Fibroblast of skin of right biceps (primary cell): ENCODE measurements at places on chromosomes 6 and 20.

DNA sequence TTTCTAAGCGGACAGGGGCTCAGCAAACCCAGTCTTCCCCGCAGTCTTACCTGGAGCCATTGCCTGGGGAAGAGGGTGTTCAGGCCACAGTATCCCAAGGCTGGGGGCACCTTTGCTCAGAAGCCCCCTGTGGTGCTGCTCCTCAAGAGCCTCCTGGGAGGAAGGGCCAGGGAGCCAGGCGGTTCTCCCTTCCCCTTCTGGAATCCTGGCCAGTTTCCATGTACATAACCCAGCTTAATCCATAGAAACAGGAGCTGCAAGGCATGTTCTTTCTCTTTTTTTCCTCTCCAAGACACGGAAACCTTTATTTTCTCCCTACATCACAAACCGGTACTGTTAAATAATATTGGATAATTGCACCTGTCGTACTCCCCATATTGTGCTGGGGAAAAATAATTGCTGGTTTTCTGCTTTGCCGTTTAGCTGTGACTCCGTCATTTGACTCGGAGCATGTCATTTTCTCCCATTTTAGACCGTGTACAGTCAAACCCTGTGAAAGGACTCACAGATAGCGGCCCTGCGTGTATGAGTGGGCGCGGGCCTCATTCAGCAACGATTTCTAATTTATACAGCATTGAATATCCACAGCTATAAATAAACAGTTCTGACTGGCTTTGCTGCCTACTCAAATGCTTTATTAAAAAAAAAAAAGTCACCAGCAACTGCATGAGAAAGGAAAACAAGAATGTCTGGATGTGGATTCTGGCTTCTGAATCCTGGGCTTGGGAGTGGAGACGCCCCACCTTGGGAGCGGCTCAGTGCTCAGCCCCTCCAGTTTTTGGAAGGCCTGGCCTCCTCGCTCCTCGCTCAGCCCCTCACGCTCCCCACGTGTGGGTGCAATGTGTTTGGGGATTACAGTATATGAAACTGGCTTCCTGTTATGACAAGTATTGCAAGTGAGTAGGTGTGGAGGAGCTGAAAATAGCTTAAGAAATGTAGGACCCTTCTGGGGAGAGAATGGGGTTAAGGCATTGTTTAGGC lies 67.3 kb downstream of the ADTRP start:
- peak; percentile 55 for DNase-seq

- no peak for DNase-seq
Measured at GRCh38 chr6:1111361-1111760, 200.5 kb upstream of the FOXQ1 start.

- no peak for DNase-seq
Measured at GRCh38 chr20:38357653-38358207, 11.4 kb downstream of the LBP start.

GRCh38 chr6:46486181-46486580 lies 5.1 kb downstream of the RCAN2 start:
- no peak for DNase-seq

DNA sequence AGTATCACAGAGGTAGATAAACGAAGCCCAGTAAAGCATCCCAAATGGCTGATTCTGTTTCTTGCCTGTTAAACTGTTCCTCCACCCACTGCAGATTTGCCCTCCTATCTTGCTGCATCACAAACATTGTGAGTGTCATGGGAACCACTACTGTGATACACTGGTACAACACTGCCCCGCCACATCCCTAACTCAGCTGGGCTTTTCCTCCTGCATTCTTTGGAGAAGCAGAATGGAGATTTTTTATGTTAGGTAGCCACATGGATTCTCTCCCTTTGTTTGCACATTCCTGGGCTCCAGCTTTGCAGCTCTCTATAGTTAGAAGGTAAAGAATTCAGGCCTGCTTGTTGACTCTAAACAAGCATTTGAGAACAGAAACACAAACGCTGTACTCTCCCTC lies 234.1 kb downstream of the TMEM242 start:
- peak; percentile 72 for DNase-seq

- no peak for DNase-seq
Measured at GRCh38 chr20:37397954-37398749, 52.2 kb downstream of the SRC start.

DNA sequence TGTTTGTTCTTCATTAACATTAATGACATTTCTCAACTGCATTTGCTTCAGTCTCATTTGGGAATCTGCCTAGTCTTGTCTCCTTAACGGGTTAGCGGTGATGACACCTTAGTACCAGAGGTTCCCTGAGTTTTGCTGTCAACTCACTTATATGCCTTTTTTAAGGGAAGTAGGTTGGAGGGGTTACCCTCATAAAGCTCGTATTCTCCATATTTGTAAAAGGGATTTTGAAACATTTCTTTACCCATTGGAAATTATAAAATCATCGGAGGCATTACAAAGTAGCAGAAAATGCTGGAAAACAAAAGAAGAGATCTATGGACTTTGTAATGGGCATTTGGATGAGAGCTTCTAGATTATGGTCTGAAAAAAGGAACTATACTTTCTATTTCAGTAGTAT lies 88.7 kb upstream of the PRDM1 start:
- no peak for DNase-seq

GRCh38 chr6:80454661-80455365 lies 348.3 kb downstream of the BCKDHB start:
- DNase-seq: peak; percentile 96

GRCh38 chr6:116102873-116103272 lies 2.2 kb downstream of the NT5DC1 start:
- no peak for DNase-seq

DNA sequence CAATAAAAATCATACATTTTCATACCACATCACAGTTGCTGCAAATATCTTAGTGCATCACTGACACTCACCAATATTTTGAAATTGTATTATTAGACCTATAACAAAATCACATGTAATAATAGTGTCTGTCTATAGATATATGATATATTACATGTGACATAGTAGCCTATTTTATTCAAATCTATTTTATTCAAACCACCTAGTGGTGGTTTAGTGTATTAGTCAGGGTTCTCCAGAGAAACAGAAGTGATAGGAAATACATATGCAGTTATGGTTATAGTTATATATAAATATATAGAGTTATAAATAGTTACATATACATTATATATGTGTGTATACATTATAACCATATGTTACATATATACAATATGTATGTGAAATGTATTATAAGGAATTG lies 366.5 kb upstream of the ARID1B start:
- no peak for DNase-seq

GRCh38 chr6:135299256-135299655 lies 118.1 kb downstream of the MYB start:
- peak; percentile 75 for DNase-seq

DNA sequence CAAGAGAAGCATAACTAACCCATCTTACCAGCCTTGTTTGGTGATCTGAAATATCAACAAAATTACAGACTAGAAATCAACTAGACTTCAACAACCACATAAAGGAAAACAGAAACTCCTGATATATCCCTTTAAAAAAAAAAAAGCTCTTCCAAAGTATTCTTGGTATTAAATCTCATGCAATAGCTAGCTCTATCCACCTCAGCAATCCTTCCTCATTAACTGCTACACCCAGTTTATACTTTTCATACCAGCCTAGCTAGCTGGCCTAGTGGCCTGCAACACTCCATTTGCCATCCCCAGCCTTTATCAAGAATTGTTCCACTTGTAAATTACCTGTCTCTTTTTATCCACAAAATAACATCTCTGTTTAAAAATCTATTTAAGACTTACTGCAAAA lies 69.0 kb downstream of the BACH2 start:
- no peak for DNase-seq

GRCh38 chr20:53631909-53632662 lies 38.4 kb upstream of the ZNF217 start:
- no peak for DNase-seq

- DNase-seq: peak; percentile 81
Measured at GRCh38 chr6:56637640-56638039, 5.0 kb downstream of the DST start.

DNA sequence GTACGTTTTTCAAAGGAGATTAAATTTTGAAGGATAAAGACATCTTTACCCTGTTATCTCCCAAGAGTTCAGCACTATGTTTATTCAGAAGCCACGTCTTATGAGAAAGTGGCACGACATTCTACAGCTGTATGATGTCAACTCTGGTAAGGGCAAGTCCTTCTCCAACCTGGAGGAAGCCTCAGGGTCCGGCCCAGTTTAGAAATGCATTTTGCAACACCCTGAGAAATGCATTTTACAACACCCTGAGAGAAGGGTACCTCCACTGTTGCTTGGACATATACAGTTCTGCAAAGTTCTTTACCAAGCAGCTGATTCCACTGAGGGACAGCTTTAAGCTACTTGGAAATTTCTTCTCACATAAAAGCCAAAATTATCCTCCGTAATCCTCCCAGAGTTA lies 17.5 kb downstream of the NAPB start:
- DNase-seq: no peak

- DNase-seq: no peak
Measured at GRCh38 chr6:7728855-7729590, 3.1 kb downstream of the BMP6 start.

DNA sequence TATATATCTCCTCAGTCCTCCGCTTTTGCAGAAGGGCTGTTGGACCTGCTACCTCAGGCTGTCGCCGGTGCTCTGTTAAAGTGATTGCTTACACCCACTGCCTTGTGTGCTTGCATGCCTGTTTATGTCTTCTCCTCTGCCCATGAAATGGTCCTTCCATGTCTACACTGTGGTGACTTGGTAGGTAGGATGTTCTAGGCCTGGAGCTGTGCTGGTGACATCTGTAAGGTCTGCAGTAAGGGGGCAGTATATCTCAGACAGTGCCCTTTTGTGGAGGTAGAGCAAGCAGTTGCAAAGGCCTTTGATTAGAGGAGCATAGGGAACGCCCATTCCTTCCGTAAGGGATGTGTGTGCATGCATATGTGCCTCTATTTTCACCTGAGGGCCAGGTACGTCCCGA lies 40.3 kb downstream of the VAPB start:
- DNase-seq: no peak

DNA sequence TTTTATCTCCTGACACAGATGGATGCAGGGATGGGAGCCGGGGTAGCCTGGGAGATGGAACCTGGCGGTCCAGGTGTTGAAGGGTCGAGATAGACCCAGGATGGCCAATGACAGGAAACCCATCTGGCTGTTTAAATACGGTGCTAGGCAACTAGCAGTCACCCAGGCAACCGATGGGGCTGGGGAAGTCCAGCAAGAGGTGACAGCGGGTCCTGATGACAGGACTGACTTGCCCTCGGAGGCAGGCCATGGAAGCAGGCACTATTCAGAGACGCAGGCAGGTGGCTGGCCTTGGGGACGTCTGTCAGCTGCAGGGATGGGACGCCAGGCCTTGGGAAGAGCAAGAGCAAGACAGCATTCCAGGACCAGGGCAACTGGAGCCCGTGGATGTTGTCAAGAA lies 135.4 kb upstream of the RALGAPA2 start:
- no peak for DNase-seq

- no peak for DNase-seq
Measured at GRCh38 chr20:59559024-59559817, 45.1 kb upstream of the PHACTR3 start.

GRCh38 chr20:47758517-47759450 lies 26.5 kb downstream of the SULF2 start:
- DNase-seq: no peak

DNA sequence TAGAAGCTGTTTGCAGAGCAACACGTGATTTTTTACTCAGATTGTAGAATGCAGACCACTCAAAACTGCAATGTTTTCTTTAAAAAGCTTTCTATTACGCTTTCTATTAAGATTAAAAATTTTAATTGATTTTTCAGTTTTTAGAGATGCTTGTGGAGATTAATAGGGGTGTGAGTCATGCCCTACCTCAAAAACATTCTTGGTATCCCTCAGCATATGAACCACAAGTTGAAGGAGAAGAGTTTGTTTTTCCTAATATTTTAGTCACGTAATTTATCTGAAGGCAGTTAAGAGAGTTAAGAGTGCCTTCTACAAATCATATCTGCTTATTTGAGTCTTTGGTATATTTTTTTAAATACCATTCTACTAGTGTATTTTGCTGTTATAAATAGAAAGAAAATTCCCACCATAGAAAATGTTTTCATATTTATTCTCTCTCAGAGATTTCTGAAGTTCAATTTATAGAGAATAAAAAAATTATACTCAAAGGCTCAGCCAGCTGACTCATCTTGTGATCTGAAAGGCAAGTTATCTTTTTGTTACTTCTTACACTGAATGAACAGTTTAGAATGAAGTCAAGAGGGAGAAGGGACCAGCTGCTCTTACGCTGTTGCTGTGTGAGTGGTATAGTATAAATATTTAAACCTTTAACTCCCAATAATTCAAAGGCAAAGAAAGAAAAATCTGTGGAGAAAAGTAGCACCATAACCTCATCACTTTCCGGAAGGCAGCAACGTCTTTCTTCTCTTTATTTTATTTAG lies 7.6 kb downstream of the RIPOR2 start:
- peak; percentile 57 for DNase-seq

- no peak for DNase-seq
Measured at GRCh38 chr6:79941489-79942151, 5.7 kb downstream of the ELOVL4 start.

- DNase-seq: no peak
Measured at GRCh38 chr20:59820204-59821041, 113.0 kb downstream of the SYCP2 start.

DNA sequence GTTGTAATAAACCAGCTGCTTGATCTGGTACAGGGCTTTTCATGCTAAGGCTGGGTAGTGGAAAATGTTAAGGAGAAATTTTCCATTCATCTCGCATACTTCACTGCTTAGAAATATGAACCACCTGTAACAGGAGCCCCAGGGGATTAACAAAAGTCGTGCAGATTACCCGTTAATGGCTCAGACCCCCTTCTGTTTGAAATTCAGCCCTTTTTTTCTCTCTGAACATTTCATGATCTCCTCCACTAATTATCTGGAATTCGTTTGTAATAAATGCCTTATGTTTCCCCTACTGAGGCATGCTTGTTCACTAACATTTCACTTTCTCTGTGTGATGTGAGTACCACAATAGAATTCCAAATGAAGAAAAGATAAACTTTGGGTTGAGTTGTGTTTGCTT lies 336.4 kb upstream of the HSF2 start:
- peak; percentile 11 for DNase-seq

DNA sequence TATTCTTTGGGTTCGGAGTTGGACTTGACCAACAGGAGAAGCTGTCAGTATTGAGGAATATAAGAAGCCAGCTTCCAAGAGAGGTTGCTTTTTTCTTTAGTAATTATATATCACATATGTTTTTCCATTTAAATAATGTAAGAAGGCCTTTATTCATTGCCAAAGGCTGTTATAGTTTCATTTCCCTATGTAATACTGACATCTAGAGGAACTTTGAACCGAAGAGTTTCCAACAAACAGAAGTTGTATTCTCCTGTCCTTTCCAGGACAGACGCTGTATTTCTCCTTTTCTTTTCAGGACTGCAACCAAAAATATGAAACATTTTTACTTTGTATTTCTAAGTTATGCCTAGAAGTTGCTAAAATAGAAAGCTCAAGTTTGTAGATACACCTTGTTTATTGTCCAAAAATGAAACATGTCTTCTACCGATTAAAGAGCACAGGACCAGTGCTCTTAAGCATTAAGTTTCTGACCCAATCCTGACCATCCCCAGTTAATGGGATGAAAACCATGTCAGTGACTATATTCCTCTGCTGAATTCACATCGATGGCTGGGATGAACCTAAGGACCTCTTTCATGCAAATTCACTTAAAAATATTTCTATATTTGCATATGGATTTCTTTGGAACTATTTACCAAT lies 55.1 kb downstream of the MYLK4 start:
- no peak for DNase-seq
